Stimulated activated CD4-positive, alpha-beta T cell treated with anti-CD3 and anti-CD28 coated beads, Interleukin-2, amount 100 ng/mL, for 48 hours (primary cell): ENCODE measurements at places on chromosomes 1 and 21.

DNA sequence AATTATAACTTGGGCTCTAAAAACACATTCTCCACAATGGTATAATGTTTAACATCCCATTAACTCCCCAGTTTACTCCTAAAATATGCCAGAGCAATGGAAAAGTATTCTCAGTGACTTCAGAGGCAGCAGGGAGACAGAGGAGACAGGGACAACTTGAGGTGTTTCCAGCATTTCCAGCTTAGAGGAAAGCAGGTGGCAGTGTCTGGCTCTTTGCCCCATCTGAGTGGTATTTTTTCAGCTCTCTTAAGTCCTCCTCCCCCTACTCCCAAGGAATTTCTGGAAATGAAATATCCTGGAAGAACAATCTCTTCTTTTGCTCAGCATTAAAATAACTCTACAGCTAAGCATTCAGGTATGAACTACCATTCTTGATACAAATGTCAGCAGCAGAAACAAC is 10.8 kb upstream of the ERMAP start:
- DNase-seq: no peak

- no peak for DNase-seq
Observed at GRCh38 chr1:24905979-24906720, 23.9 kb downstream of the RUNX3 start.

DNA sequence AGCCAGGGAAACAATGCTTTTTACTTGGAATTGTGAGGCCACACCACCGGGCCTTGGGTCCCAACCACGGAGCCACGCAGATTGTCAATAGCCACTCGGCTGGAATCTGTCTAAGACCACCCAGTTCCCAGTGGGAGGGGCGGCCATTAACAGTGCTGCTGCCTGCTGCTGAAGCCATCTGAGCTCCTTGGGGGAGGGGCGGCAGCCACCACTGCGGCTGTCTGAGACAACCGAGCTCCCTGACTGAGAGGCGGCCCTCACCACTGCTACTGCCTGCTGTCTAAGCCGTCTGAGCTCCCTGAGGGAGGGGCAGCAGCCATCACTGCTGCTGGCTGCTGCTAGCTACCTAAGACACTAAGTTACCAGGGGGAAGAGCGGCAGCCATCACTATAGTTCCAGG is 64.3 kb downstream of the DMRTA2 start:
- DNase-seq: no peak

- DNase-seq: peak; percentile 49
Observed at GRCh38 chr1:52552236-52552504, 722 bp downstream of the TUT4 start.

- no peak for DNase-seq
Observed at GRCh38 chr1:48493970-48494769, 22.2 kb upstream of the SPATA6 start.

DNA sequence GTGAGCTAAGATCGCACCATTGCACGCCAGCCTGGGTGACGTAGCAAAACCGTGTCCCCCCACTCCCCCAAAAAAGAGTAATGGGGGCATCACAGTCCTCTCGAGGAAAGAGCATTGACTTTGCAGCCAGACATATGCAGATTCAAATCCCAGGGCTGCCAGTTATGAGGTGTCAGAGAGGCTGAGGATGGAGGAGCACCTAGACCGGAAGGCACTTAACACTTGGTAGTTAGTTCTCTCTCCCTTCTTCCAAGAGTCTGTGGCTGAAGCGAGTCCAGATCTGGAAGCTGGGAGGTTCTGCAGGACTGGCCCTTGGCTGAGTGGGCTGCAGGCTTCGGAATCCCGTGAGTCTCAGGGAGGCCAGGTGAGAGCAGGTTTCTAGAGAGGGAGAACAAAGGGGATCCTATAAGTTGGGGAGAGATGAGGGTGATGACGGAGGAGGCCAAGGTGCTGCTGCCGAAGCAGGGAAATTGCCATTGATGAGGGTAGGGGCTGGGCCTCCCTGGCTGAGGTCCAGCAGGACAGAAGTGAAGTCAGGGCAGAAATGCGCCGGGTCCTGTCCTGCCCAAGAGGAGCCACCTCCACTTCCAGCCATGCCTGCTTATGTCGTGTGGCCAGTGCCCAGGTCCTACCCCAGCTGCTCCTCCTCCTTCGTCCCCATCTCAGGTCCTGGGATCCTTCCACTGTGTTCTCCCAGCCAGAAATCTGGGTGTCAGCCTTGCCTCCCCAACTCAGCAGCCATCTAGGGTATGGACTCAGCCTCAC is 13.3 kb upstream of the SPOCD1 start:
- no peak for DNase-seq

- DNase-seq: no peak
Observed at GRCh38 chr1:87669674-87670073, 341.0 kb downstream of the LMO4 start.

DNA sequence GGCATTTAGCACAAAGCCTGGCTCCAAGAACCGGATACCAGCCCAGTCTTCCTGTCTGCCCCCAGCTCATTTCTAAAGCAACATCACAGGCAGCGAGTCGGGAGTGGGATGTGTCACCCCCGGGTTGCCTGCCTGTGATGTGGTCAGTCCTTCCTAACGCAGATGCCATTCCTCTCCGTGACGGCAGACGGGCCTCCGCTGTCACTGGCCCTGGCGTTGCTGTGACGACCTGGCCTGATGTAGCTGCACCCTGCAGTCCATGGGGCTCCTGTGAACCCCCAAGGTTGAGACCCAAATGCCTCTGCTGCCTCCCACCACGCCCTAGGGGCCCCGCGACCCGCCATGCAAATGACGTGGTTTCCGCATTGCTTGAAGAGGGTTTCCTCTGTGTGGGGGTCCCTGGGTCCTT is 12.3 kb downstream of the TNFRSF1B start:
- peak; percentile 68 for DNase-seq

- no peak for DNase-seq
Observed at GRCh38 chr1:226888816-226889215, 18.4 kb downstream of the PSEN2 start.

DNA sequence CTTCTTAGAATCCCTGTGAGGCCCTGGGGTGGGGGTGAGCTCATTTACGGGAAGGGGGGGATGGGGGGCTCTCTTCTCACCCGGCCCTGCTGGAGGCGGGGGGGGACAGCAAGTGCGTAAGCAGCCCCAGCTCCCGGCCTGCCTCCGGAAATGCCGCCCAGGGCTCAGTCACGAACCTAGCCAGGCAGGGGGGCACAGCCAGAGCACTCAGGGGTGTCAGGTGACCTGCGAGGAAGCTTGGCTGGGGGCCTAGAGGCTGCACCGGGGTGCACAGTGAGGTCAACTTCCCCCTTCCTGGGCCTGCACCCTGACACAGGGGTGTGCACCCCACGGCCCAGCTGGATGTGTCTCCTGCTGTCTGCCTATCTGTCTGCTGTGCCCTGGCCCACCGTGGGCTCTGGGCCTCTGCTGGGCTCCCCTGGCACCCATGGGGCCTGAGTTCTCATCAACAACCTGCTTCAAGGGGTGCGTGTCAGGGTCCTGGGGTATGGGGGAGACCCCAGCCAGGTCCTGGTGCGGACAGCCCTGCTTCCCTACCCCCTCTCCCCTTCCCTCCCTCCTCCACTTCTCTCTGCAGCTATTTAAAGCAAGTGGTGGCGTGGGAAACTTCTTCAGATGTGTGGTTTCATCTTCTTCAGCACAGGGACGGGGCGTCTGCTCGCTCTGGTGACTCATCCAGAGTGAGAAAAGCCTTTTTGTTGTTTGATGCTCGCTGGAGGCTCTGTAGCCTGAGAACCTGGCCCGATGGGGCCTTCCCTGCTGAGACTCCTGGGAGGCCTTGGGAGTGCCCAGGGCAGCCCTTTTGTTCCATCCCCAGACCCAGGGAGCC is 92.5 kb upstream of the RUNX3 start:
- peak; percentile 80 for DNase-seq

- DNase-seq: no peak
Observed at GRCh38 chr1:2343023-2343935, 48.1 kb downstream of the MORN1 start.

DNA sequence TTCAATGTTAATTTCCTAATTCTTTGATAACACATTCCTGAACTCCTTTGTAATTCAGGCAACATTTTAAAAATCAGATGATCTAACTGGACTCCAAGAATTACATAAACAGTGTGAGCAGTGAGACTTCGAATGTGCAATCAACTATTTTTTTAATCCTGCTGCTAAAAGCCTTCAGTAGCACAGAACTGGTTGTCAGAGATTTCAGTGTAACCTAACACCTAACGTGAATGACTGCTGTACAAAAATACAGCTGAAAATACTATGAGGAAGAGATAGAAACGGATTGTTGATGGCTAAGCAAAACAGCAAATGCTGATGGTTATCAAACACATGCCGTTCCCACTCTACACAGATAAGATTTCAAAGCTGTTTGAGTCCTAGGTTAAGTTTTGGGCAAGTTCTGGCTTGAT is 46.1 kb downstream of the APP start:
- DNase-seq: no peak

DNA sequence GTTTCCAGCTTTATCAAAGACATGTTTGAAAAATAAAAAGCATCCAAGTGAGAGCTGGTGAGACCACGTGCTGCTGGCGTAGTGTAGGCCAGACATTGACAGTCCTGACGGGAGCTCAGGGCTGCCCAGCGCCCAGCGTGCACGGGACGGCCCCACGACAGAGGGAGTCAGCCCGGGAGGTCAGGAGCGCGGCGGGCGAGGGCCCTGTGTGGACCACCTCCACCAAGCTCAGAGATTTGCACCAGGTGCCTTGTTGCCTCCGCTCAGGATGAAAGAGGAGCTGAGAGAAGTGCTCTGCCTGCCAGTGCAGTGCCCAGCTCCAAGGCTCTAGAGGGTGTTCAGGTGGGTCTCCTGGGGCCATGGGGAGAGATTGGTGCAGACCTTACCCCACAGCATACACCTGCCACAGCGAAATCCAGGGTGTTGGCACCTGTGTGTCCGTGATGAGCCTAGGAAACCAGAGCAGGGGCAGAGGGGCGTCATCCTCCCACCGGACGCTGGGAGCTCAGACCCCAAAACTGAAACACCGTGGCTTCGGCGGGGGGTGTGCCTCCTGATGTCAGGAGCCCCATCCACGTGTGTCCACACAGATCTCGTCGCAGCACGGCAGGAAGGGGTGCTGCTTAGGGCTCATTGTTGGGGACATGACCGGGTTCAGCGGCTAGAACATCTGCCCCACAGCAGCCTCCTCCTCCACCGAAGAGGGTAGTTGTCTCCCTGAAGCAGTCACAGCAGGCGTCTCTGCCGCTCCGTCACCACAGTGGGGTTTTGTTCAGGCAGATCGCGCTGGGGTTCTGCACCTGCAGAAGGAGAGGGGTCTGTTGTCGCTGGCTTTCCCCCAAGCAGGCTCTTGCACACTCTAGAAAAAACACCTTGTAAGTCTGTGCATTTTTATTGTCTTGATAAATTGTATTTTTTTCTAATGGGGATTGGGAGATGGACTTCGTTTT is 64.2 kb downstream of the POFUT2 start:
- no peak for DNase-seq

DNA sequence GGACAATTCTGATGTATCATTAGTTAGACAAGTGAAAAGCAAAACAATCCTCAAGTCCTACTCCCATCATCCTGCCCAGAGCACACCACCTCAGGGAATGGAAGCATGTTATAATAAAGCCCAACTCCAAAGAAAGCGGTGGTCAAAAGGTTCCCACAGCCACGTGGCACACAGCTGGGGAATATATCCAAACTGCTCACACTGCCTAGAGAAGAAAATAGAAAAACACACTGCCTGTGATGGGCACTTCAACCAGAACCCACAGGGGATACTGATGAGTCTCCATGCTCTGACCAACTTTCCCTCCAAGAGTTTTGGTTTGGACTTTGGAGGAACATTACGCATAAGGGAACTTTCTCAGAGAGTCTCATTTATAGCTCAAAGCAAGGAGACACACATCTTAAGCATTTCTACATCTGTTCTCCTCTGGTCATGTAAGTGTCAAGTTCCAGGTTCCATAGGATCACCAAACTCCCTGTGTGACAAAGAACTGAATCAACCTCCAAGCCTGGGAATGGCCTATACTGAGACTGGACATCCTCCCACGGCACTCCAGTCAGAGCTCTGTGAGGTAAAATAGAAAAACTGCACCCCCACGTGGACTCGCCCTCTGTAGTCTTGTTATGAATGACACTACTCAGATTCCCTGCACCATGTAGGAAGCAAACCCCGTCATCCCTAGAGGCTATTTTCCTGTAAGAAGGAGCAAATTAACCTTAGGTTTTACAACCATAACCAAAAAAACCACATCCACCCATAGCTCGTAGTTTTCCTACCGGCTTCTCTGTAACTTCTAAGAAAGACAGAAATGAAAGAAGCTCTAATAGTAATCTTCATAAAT is 12.2 kb downstream of the DSTYK start:
- DNase-seq: peak; percentile 43

DNA sequence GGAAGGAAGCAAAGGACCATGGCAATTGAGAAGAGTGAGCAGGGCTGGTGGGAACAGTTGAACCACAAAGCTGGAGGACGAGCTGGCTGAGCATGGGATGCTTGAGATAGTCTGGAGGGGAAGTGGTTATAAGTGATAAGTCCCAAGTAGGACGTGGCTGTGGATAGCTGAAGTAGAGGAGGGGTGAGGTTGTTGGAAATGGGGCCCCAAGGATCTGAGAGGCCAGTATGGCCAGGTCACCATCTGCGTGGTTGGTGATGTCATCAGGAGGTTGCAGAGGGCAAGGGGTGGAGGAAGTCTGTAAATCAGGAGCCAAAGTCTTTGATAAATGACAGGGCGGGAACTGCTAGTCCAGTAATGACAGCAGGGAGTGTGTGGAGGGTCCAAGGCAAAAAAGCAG is 11.0 kb upstream of the REN start:
- DNase-seq: no peak

- DNase-seq: no peak
Observed at GRCh38 chr1:116751621-116752020, 2.6 kb upstream of the CD2 start.

DNA sequence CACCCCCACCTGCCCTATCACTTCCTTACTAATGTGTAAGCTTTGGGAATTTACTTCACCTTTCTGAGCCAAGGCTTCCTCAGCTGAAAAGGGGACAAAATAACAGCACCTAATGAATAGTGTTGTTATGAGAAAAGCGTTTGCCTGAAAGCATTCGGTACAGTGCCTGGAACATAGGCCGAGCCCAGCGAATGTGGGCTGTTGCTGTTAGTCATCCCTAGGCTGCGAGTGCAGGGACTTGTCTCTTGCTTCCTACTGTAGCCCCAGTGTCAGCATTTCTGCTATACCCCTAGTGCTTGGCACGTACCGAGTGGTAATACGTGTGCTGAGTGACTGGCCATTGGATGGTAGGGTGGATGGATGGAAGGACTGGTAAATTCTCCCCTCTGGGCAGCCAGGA is 16.7 kb upstream of the KPNA6 start:
- no peak for DNase-seq

GRCh38 chr1:234537236-234537635 is 58.3 kb upstream of the TARBP1 start:
- no peak for DNase-seq

- DNase-seq: no peak
Observed at GRCh38 chr1:40633523-40633922, 32.0 kb downstream of the RIMS3 start.

DNA sequence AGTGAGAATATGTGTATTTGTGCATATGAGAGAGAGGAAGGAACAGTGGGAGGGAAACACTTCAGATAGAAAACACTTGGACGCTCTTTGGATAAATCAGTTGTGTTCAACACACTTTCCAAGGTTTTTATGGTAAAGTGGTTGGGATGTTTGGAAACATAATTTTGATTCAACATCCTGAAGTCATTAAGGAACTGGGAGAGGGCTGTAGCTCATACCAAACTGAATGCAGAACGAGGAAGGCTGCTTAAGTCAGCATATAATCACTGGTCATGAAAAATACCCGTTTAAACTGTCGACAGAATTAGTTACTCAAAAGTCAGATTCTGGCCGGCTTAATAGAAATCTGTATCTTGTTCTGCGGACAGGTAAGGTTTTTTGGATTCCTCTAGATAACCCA is 14.9 kb downstream of the LIX1L start:
- DNase-seq: no peak

GRCh38 chr21:36551321-36551720 is 71.4 kb upstream of the CLDN14 start:
- no peak for DNase-seq
